ENCODE measurements at places on chromosomes 1 and 21.
A peak's percentile ranks its signal among the peaks of the same experiment; 100 is the strongest.

GRCh38 chr1:180168786-180169639 is 14.3 kb downstream of the QSOX1 start:
- DNase-seq: peak; percentile 43

DNA sequence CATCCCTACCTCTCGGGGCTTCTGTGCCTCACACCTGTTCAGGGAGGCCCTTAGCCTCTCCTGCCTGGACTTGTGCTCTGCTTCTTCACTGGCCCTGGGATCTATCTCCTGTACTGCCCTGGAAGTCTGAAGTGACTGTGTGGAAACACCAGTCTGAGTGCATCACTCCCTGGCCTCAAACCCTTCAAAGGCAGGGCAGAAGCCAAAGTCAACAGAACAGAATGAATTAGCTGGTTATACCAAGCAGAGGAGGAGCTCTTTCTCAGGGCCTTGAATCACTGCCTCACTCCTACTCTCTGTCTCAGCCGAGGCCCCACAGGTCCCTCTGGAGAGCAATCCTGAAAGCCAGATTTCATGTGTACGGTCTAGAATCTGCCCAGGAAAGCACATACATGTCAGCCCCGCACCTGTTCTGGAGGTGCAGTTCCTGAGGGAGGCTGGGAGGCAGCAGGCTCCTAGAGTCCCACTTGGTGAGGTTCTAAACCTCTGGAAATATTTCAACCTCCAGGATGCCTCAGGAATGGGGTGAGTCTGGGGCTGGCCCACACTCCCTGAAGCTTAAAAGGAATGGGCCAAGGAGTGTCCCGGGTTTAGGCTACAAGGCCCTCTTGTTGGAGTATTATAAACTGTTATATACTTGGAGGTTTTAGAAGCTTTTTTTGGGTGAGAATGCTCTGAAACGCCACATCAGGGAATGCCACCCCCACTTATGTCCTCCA is 98.3 kb downstream of the ABCA4 start:
- DNase-seq: no peak

DNA sequence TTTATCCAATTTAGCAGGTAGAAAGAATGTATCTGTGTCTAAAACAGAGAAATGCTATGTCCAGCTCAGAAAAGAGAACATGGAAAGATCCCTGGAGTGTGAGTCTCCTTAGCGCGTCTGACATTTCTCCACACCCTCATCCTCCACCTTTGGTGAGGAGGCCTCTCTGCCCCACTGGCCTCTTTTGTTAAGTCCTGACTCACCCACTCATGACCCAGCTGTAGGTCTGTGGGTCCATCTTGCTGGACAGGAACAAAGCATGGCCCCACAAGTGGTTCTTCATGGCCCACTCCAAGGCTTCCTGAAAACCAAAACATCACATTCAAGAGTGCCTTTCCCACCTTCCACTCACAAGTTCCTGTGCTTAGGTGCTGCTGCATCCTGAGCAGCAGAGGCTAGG is 15.8 kb downstream of the SEC16B start:
- DNase-seq: no peak

DNA sequence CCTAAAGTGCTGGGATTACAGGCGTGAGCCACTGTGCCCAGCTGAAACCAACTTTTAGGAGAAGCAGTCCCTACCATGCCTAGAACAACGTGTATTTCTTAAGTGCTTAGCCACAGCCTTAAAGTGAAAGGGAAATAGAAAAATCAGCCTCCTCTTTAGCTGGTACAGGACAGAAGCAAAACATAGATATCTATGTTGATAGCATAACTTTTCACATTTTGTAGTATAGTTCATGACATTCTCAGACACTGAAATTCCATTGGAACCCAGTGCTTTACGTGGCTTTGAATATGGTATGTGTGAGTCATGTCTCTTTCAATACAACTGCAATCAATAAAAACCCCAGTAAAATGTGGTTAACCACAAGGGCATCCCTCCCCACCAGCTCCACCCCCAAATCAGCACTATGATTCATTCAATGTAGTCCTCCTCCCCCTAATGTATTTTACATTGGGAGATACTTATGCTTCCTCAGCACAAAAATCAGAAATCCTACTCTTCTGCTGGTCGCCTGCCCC is 32.1 kb downstream of the TGFB2 start:
- peak; percentile 63 for DNase-seq

DNA sequence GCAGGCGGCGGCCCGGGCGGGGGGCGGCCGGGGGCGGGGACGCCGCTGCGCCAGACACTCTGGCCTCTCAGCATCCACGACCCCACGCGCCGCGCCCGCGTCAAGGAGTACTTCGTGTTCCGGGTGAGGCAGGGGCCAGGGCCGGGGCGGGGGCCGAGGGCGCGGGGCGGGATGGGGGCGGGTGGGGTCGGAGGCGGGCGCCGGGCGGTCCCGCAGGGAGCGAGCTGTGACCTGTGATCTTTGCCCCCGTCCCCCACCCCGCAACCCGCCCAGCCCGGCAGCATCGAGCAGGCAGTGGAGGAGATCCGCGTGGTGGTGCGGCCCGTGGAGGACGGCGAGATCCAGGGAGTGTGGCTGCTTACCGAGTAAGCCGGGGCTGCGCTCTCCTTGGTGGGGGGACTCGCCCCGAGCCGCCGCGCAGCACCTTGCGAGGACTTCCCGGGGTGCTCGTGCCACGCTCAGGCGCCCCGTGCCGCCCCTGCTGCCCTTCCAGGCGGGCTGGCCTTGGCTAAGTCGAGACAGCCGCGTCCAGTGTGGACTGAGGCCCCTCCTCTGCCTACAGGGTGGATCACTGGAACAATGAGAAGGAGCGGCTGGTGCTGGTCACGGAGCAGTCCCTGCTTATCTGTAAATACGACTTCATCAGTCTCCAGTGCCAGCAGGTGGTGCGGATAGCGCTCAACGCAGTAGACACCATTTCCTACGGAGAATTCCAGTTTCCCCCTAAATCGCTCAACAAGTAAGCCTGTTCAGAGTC is 514 bp downstream of the TPRG1L start:
- DNase-seq: no peak

DNA sequence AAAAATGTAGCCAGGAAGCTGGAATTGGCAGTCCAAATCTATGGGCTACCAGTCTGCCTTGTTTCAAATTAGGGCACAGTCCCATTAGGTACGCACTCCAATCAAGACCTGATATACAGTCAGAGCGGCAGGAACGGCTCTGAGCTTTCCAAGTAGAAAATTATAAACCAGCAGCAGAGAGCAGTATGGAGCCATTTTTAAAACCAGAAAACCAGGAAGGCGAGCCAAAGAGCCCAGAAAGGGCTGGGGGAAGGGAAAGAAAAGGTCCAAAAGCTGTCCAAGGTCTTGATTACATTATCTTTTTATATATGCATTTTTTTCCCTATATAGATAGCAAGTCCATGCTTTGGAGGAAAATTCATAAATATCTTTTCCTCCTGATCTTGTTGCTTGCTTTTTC is 719.0 kb downstream of the RWDD3 start:
- no peak for DNase-seq

- no peak for DNase-seq
Observed at GRCh38 chr1:229116114-229116513, 154.8 kb upstream of the RAB4A start.

GRCh38 chr1:221013691-221014660 is 134.7 kb downstream of the HLX start:
- no peak for DNase-seq

DNA sequence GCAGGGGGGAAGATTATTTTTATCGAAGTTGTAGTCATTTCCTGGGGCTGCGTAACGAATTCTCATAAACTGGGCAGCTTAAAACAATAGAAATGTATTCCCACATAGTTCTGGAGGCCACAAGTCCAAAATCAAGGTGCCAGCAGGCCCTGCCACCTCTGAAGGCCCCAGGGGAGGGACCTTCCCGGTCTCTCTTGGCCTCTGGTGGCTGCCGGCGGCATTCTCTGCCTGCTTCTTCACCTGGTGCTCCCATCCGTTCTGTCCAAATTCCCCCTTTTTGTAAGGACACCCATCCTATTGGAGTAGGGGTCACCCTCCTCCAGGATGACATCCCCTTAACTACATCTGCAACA is 92.8 kb downstream of the PDE9A start:
- DNase-seq: no peak

GRCh38 chr1:183282101-183282855 is 96.2 kb downstream of the LAMC2 start:
- no peak for DNase-seq

DNA sequence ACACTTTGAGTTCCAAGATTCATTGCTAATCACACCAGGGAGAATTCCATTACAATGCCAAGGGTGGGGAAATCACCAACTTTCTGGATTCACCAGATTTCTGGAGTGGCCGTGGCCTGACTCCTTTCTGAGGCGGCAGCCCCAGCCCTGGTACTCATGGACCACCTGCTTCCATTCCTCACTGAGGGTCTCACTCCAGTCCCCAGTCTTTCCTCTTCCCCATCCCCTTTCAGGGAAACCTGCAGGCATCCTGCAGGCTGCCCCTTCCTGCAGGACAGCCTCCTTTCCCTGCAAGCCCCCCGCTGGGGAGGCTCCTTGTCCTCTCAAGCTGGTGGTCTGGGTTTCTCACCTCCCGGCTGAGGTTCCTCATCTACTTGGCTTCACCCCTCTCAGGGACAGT is 12.7 kb upstream of the CDK18 start:
- no peak for DNase-seq

DNA sequence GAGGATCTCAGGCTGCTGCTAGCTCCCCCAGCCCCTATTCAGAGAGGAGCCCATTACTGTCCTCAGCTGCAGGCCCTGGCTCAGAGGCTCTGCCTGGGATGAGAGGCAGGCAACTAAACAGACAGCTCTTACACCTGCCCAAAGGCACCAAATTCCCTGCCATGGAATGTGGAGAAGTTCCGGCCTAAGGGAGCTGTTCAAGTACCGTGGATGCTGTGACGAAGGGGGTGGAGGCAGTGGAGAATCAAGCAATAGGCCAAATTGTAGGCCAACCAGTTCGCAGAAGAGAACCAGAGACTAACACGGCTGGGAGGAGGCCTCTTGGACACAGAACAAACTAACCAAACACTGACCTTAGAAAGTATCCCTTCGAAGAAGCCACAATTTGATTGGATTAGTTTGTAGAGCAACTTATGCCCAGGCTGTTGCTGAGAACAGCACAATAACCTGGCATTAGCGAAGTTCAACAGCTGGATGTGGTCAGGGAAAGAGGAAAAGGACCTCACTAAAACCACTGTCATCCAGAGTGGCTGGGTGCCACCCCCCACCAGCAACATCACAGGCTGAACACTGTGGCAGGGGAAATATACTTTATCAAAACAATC is 3.6 kb downstream of the C1orf174 start:
- DNase-seq: no peak

GRCh38 chr1:44460107-44460882 is 55.2 kb downstream of the RNF220 start:
- DNase-seq: no peak

DNA sequence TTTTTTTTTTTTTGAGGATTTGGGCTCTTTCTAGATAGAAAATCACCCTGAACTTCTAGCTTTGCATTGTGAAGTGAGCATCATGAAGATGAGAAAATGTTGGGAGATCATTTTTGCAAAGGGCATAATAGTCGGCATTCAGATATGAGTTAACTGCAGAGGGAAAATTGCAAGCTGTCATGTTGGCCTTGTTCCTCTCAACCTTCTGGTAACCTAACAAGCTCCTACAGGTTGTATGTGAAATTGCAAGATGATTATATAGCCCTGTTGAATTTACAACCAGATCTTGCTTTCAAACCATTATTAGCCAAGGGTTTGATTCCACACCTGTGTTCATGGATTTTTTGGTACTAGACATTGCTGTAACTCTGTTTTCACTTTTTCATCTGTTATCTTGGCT is 2.2 kb downstream of the ELOA start:
- no peak for DNase-seq

- DNase-seq: no peak
Observed at GRCh38 chr1:175472464-175472863, 270.9 kb downstream of the TNR start.

DNA sequence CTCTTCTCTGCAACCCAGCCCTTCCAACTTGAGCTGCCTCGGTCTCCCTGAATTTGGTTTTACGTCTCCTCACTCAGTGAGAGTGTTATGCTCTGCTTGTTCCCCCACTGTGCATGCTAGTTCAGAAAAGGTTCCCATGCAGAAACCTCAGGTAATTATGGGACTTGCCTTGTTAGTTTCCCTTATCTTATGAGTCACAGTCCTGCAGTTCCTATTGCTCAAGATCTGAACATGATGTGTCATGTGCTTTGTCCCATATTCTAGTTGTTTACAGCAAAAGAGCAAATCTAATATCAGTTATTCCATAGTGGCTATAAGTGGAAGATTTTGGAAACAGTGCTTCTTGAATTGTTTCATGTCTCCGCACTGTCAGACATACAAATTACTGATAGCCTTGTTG is 74.4 kb downstream of the DUSP10 start:
- DNase-seq: no peak

DNA sequence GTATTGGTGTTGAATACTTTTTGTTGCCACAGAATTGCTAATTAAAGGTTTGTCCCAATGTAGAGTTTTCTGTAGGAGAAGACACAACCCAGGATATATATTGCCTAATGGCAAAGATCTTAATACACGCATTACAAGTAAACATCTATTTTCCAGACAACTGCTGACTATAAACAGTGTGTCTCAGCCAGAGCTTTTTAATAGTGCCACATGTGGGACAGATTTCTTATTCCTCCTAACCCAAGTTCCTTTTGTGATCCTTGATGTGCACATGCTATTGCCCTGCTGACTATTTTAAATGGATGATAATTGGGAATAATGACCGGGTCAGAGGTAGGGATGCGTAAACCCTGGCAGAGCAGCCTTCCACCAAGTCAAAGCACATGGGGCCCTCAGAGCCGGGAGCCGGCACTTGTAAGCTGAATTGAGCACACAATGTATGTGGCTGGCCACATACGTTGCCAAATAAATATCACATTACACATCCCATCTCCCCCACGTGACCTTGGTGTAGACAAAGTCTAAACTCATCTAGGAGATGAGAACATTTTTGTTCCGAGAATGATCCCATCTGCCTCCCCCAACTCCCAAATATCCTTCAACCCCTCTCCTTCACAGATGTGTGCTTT is 209.8 kb upstream of the NFIA start:
- DNase-seq: no peak

DNA sequence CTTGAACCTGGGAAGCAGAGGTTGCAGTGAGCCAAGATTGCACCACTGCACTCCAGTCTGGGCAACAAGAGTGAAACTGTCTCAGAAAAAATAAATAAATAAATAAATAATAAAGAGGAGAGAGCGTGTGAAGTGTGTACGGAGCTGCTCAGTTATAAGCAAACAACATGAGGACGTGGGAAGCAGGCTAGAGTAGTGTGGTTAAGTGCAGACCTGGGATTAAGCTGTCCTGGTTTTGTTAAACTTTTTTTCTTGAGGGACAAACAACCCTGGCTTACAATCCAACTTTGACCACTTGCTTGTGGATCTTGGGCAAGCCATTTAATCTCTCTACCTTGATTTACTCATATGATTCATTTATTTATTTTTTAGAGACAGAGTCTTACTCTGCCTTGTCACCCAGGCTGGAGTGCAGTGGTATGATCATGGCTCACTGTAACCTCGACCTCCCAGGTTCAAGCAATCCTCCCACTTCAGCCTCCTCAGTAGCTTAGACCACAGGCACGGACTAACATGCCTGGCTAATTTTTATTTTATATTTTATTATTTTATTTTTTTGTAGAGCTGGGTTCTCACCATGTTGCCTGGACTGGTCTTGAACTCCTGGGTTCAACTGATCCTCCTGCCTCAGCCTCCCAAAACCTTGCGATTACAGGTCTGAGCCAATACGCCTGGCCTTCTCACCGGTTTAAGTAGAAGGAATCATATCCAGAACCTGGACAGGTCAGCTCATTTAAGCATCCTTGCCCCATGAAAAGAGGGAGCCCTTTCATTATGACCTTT is 52.7 kb downstream of the RPS6KA1 start:
- no peak for DNase-seq
